ENCODE measurements at places on chromosomes 6 and 20. TPM values are rescaled to one million over a fixed set of nuclear protein-coding genes. Genes with fewer than 3 reads are reported as not detected.

The ZNF184 gene
- total RNA-seq = 9.4 TPM

The ADAM33 gene
- not detected for total RNA-seq

The RIMS4 gene
- 0.05 TPM for total RNA-seq

The GTPBP2 gene
- total RNA-seq = 98.0 TPM

The MAP3K4 gene
- total RNA-seq = 46.5 TPM

The FERMT1 gene
- total RNA-seq = 34.9 TPM

The CDSN gene
- 0.12 TPM for total RNA-seq

The SLC22A3 gene
- total RNA-seq = 0.07 TPM

The SPATS1 gene
- total RNA-seq = not detected

Measured in HCT116 (cell line).